ENCODE measurements at places on chromosomes 13 and 19.

DNA sequence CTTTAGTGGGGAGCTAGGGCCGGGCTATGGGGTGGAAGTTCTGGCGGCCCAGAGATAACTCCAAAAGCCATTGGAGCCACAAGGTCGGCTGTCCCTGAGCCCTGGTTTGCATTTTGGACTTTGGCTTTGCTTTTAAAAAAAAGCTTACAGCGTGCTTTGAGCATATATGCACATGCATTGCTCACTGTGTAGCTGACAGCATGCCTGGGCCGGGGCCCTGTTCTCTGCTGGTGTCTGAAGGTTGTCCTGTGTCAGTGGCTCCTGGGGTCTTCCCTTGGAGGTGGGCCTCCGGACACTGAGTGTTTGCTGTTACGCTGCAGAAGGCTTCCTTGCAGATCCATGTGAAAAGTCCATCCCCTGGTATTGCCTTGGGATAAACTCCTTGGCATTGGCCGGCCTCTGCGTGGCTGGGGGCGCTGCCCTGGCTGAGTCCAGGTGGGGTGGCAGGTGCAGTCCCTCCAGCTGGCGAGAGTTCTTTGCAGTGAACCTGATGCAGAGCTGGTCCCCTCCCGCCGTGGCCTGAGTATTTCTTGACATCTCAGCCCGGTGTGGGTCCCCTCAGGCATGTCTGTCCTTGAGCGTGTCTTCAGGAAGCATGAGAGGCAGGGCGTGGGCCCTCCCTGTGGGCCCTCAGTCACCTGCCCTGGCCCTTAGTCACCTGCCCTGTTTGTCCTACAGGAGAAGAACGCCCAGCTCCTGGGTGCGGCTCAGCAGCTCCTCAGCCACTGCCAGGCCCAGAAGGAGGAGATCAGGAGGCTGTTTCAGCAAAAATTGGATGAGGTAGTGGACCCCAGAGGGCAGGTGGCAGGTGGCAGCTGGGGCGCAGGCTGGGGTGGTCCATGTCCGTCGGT, 23.0 kb downstream of the PLEKHJ1 start:
- DNase-seq: no peak
- H3K36me3 ChIP-seq: peaks cover 47% of the 10 kb centered on the region
- H3K4me1 ChIP-seq: peaks cover 51% of the 10 kb centered on the region
- H3K27ac ChIP-seq: no peak overlapping the region

- no peak overlapping the region for H3K4me3 ChIP-seq
- peaks cover 26% of the 10 kb centered on the region for H3K27me3 ChIP-seq
- H3K27ac ChIP-seq: no peak overlapping the region
These were observed 12.8 kb upstream of the DHRS12 start for GRCh38 chr13:51816604-51817249.

- H3K27me3 ChIP-seq: no peaks in the 10 kb centered on the region
- H3K4me1 ChIP-seq: peaks cover 7% of the 10 kb centered on the region
- no peak overlapping the region for H3K27ac ChIP-seq
- no peak for DNase-seq
- H3K36me3 ChIP-seq: peaks cover 16% of the 10 kb centered on the region
These were observed 6.9 kb upstream of the MEF2B start for GRCh38 chr19:19176950-19177349.

DNA sequence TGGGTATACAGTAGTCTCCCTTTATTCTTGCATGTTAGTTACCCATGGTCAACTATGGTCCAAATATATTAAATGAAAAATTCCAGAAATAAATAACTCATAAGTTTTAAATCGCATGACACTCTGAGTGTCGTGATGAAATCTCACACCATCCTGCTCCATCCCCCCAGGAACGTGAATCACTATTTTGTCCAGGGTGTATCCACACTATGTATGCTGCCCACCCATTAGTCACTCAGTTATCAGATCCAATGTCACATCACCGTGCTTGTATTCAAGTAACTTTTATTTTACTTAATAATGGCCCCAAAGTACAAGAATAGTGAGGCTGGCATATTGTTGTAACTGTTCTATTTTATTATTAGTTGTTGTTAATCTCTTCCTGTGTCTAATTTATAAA, 115.8 kb upstream of the SERP2 start:
- peaks cover 5% of the 10 kb centered on the region for H3K27me3 ChIP-seq
- H3K27ac ChIP-seq: no peak overlapping the region
- no peaks in the 10 kb centered on the region for H3K36me3 ChIP-seq
- H3K4me3 ChIP-seq: no peak overlapping the region
- H3K4me1 ChIP-seq: peaks cover 36% of the 10 kb centered on the region
- no peak for DNase-seq

DNA sequence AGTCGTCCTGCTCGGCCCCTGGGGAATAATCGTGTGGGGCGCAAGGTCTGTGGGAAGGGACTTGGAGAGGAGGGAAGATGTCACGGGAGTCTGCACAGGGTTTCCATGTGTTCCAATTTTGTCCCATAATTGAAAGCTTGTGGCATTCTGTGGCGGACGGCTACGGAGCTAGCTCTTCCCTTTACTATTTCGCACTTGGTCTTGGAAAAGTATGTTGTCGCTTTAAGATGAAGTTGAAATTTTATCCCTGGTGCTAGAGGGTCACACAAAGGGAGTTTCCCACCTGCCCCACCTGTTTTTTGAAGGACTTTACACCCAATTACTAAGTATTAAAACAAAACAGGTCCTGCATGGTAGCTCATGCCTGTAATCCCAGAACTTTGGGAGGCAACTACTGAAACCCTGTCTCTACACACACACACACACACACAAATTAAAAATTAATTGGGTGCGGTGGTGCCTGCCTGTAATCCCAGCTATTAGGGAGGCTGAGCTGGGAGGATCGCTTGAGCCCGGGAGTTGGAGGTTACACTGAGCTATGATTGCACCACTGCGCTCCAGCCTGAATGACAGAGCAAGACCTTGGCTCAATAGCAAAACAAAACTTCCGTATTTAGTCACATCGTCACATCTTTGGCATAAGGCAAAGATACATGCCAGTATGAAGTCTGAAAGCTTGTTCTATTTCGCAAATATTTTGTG, 967 bp upstream of the TPT1 start:
- no peak for DNase-seq
- peak overlapping the region; percentile 99 for H3K4me3 ChIP-seq
- peaks cover 44% of the 10 kb centered on the region for H3K4me1 ChIP-seq
- H3K36me3 ChIP-seq: peaks cover 60% of the 10 kb centered on the region
- peak overlapping the region; percentile 99 for H3K27ac ChIP-seq

DNA sequence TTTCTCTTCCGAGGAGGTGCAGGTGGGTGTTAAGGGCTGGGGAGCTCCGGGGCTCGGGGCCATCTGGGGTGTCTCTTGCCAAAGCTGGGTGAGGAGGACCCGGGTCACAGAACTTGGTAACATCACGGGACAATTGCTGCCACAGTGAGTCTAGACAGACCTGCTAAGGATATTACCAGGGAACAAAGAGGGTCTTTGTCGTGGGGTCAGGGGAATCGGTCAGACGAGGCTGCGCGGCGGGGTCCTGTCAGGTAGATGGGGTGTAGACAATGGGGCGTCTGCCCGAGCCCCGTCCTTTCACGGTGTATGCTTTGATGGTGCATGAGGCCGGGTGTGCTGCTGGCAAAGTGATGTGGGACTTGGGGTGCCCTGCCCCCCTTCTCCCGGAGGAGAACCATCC, 7.8 kb downstream of the PGPEP1 start:
- peaks cover 30% of the 10 kb centered on the region for H3K4me1 ChIP-seq
- no peaks in the 10 kb centered on the region for H3K36me3 ChIP-seq
- no peak overlapping the region for H3K4me3 ChIP-seq
- DNase-seq: no peak
- peaks cover 40% of the 10 kb centered on the region for H3K27me3 ChIP-seq

DNA sequence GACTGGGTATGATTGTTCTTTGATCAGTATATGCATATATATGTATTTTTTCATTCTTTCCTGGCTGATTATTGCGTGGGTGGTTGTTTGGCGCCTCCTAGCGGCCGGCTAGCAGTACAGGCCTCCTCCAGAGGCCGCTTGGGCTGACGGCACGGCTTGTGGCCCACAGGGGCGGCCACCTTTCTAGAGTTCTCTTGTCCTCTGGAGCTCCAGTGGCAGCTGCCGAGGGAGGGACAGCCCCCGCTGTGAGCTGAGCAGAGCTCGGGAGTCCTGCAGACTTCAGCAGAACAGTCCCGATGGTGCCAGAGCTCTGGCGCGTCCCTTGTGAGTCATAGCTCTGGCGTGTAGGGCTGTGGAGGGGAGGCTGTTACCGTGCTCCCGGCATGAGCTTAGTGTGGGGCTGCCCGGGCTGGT, 22.5 kb upstream of the ZNF429 start:
- peaks cover 75% of the 10 kb centered on the region for H3K36me3 ChIP-seq
- H3K4me1 ChIP-seq: no peaks in the 10 kb centered on the region
- DNase-seq: no peak

- H3K4me1 ChIP-seq: peaks cover 4% of the 10 kb centered on the region
- H3K36me3 ChIP-seq: no peaks in the 10 kb centered on the region
- DNase-seq: no peak
These were observed 1.5 kb downstream of the RGCC start for GRCh38 chr13:41458761-41459431.

DNA sequence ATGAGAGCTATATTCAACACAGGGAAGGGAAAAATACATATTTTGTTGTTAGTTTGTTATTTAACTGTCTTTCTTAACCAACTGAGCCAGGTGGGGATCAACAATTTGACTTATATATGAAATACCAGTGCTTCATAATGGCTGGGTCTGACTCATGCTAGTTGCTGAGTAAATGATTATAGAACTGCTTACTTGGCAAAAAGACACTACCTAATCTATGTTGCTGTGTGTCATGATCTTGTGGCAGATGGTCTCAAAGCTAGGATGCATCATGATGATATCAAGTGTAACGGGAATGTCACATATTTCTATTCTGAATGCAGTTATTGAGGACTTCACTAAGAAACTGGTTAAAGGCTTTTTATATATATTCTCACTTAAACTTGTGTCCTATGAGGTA, 727.4 kb upstream of the SLITRK1 start:
- H3K27me3 ChIP-seq: no peaks in the 10 kb centered on the region
- H3K4me1 ChIP-seq: no peaks in the 10 kb centered on the region
- DNase-seq: no peak
- H3K36me3 ChIP-seq: no peaks in the 10 kb centered on the region
- H3K27ac ChIP-seq: no peak overlapping the region

- no peak overlapping the region for H3K4me3 ChIP-seq
- H3K27ac ChIP-seq: no peak overlapping the region
- H3K36me3 ChIP-seq: no peaks in the 10 kb centered on the region
- DNase-seq: no peak
- peaks cover 25% of the 10 kb centered on the region for H3K4me1 ChIP-seq
These were observed 150.7 kb upstream of the SOX1 start for GRCh38 chr13:111916201-111916600.

DNA sequence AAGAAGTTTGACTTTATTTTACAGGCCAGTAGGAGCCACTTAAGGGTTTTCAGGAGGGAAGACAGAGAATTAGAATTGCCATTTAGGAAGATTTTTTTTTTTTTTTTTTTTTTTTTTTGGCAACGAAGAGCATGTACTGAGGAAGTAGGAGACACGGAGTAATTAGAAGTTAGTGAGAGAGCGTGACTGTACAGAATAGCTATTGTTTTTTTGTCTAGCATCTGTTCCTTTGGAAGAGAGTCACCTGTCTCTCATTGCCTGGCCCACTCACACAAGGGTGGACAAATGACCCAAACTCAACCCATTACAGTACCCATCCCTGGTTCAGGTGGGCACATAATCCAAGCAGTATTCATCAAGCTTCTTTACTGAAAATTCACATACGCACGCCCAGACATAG, 166.7 kb downstream of the LACC1 start:
- no peak for DNase-seq
- H3K4me3 ChIP-seq: no peak overlapping the region
- H3K27ac ChIP-seq: no peak overlapping the region
- peaks cover 3% of the 10 kb centered on the region for H3K27me3 ChIP-seq
- no peaks in the 10 kb centered on the region for H3K36me3 ChIP-seq

GRCh38 chr19:21462540-21462939, 42.9 kb upstream of the ZNF429 start:
- peaks cover 12% of the 10 kb centered on the region for H3K27me3 ChIP-seq
- H3K36me3 ChIP-seq: peaks cover 64% of the 10 kb centered on the region
- H3K27ac ChIP-seq: no peak overlapping the region
- DNase-seq: no peak

DNA sequence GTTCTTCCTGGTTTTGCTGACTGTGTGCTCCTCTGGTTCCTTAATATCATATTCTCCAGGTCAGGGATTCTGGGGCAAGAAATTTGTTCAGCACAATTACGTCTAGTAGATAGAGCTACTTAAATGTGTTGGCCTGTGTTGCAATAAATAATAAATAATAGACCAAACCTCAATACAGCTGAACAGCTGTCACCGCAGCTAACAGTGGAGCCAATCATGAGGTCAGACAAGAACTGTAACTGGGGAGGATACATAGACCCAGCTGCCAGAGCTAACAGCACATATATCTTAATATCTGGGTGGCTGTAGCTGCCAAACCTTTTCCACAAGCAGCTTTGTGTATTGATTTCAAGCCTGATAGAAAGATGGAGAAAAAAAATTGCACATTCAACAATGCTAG, 1596.3 kb upstream of the PCDH20 start:
- no peaks in the 10 kb centered on the region for H3K27me3 ChIP-seq
- no peak for DNase-seq
- no peak overlapping the region for H3K27ac ChIP-seq
- H3K4me1 ChIP-seq: no peaks in the 10 kb centered on the region
- H3K4me3 ChIP-seq: no peak overlapping the region
- H3K36me3 ChIP-seq: no peaks in the 10 kb centered on the region

GRCh38 chr19:5567970-5568407, 236 bp upstream of the TINCR start:
- H3K4me3 ChIP-seq: no peak overlapping the region
- no peaks in the 10 kb centered on the region for H3K4me1 ChIP-seq
- peaks cover 6% of the 10 kb centered on the region for H3K27me3 ChIP-seq
- no peak for DNase-seq
- no peaks in the 10 kb centered on the region for H3K36me3 ChIP-seq

DNA sequence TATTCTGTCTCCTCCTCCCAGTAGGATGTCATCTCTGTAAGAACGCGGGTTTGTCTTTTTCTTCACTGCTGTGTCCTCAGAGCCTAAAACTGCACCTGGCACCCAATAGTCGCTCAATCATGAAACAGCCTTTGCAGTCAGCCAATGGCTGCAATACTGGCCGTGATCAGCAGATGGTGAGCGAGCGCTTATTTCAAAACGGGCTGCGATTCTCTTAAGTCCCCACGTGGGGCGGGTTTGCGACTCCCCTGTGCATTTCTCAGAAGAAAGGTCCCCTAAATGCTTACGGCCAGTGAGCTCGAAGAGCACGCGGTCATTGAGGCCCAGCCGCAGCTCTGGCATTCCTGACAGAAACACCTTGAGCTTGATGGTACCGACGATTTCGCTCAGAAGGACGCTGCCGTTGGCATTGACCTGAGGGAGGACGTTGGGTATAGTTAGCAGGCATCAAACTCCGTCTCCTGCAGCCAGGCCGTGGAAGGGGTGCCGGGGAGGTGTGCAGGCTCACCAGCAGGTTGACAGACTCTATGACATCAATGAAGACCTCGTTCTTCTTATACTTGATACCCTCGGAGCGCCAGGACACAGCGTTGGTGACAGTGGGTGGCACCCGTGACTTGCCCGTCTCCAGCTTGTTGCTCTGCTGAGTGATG, 6.0 kb downstream of the AP1M2 start:
- peak; percentile 92 for DNase-seq
- peaks cover 32% of the 10 kb centered on the region for H3K27me3 ChIP-seq
- peaks cover 13% of the 10 kb centered on the region for H3K4me1 ChIP-seq
- H3K36me3 ChIP-seq: no peaks in the 10 kb centered on the region
- no peak overlapping the region for H3K4me3 ChIP-seq

- peak overlapping the region; percentile 99 for H3K4me3 ChIP-seq
- H3K27ac ChIP-seq: peak overlapping the region; percentile 100
- peaks cover 40% of the 10 kb centered on the region for H3K4me1 ChIP-seq
- H3K27me3 ChIP-seq: no peaks in the 10 kb centered on the region
- peaks cover 20% of the 10 kb centered on the region for H3K36me3 ChIP-seq
- peak; percentile 81 for DNase-seq
These were observed 1.8 kb downstream of the TNPO2 start for GRCh38 chr19:12721656-12722565.
